ENCODE measurements at places on chromosomes 7 and 10.
A peak's percentile ranks its signal among the peaks of the same experiment; 100 is the strongest.

GRCh38 chr7:41052201-41052600 is 650.7 kb downstream of the INHBA start:
- no peak for DNase-seq

GRCh38 chr10:85545874-85546273 is 820.7 kb downstream of the GRID1 start:
- no peak for DNase-seq

- DNase-seq, result no peak
Observed at GRCh38 chr7:18468795-18469194, 26.8 kb upstream of the HDAC9 start.

DNA sequence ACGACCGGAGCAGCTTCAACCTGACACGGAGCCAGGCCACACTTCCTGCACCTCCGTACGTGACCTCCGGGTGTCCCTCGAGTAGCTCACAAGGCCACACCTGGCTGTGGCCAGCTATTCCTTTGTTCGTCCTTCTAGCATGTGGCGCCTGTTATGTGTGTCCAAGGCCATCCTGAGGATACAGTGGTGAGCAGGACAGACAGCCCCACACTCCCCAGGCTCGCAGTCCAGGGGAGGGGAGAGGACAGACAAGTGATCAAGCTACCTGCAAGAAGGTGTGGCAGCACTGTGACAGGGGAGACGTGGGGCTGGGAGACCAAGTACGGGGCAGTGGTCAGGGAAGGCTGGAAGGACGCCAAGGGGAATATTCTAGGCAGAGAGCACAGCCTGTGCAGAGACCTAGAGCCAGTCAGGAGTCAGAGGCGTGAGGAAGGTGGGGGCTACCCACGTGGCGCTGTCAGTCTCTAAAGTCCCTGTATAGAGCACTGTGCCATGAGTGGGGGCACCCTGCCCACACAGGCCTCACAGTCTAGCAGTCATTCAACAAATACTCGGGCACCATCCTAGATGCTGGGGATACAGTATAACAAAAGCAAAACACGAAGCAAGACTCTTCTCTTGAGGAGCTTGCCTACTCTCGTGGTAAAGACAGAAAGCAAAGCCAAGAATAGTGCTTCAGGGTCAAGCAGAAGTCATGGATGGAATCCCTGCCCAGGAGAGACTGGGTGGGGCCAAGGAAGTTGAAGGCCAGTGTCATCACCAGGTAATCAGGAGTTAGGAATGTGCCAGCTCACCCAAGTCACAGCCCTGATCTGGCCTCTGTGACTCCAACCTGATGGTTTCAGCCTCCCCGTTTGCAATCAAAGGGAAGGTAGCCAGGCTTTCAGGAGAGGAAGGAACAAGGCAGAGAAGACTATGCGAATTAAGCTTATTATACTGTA is 58.6 kb downstream of the PROSER2 start:
- DNase-seq, result peak; percentile 89

DNA sequence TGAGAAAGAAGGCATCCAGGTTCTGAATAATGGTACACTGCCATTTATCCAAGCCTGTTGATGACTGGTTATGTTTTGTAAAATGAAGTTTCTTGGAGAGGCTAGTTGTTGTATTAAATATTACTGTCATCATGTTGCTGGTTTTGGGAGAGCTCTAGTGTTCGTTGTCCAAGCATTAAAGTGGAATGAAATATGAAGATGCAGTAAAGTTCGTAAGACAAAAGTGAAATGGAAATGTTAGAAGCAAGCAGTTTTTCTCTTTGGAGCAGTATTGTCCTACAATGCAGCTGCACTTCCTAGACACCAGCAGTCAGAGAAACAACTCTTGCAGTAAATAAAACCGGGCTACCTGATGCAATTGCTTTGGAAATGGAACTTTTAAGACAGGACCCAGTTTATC is 156.8 kb upstream of the FZD1 start:
- DNase-seq, result no peak

- DNase-seq, result no peak
Observed at GRCh38 chr10:122154545-122155366, 116.3 kb upstream of the BTBD16 start.

GRCh38 chr7:80766724-80767123 is 128.3 kb downstream of the CD36 start:
- DNase-seq, result no peak

GRCh38 chr7:98278936-98279335 is 2.5 kb upstream of the BRI3 start:
- DNase-seq, result no peak

GRCh38 chr10:34176351-34176750 is 638.7 kb downstream of the PARD3 start:
- DNase-seq, result no peak

DNA sequence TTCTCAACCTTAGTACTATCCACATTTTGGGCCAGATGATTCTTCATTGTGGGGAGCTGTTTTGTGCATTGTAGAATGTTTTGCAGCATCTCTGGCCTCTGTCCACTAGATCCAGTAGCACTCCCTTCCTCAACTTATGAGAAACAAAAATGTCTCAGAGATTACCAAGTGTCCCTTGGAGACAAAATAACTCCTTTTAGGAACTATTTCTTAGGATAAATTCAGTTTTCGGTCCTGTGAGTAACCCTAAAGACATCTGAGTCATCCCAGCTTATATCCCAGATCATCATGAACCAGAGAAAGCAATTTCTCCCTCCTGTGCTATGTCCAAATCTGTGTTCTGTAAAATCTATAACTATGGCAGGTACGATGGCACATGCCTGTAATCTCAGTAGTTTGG is 266.6 kb upstream of the PHYHIPL start:
- DNase-seq, result no peak

DNA sequence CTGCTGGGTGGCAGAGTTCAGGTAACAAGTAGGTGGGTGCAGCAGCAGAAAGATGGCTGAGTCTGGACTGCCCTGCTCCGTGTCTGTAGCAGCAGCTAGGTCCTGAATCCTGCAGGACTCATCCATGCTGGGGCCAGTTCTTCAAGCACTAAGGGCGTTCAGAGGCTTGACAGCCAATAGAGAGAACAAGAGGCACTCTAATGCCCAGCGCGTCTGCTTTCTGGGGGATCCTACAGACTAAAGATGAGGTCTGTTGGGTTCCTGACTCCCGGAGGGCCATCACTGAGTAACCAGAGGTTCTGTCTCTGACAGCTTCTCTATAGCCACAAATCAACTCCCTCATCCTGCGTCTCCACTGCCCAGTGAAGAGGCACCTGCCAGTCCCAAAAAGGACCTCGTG is 125.5 kb downstream of the PTPN20 start:
- no peak for DNase-seq

DNA sequence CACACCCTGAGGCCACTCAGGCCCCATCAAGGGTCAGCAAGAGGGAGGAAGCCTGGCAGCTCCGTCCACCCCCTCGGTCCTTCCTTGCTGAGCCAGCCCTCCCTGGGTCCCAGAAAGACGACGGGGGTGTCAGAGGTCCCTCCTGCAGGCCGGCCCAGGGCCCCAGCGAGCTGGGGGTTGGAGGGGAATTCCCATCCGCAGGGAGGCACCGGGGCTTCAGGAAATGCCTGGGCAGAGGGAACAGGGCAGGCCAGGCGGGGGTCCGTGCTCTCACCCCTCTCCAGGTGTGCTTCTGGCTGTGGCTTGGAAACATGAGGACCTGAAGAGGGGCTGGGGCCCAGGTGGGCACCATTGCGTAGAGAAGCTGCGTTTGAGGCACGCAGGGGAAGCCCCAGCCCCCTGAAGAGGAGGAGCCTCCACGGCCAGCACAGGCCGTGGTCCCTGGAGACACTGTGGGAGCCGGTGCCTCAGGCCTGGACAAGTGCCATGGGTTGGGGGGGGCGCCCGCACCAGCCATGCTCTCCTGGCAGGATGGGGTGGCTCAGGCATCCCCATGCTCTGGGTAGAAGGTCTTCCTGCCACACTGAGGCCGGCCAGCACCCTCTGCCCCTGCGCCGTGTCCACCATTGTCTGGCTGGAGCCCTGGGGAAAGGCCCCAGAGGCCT is 66.7 kb downstream of the PDGFA start:
- no peak for DNase-seq

GRCh38 chr7:90188281-90188680 is 23.3 kb upstream of the STEAP2 start:
- no peak for DNase-seq

GRCh38 chr10:30747633-30748032 is 118.1 kb upstream of the LYZL2 start:
- no peak for DNase-seq

DNA sequence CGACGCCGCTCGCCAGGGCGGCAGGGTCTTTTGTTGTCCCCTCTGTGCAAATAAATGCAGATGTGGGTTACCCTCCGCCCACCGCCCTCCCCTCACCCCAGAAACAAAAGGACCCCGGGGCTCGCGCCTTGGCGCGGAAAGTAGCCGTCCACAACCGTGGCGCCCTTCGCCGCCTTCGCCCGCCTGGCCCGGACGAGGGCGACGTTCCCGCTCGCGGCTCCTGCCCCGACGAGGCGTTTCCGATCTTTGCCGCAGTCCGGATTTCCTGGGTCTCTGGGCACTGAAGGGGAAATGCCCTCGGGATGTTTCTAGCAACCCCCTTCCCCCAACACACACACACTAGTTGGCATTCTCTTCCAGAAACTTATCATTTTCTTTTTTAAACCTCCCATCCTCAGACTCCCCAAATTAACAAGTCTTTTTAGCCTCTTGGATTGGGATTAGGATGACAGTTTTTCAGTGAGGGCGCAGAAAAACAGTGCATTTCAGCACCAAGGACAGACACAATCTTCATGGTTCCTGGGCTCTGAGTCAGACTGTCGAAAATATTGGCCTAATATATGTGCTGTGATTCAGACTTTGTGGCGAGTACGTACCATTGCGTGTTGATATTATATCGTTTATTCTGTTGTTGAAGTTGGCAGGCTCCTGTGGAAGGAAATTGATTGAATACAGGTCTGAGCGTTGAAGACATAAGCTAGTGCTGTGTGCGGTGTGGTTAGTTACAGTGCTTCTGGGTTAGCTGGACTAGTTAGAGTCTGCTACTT is 771 bp downstream of the PHYHIPL start:
- peak; percentile 2 for DNase-seq

- no peak for DNase-seq
Observed at GRCh38 chr7:88670536-88670935, 89.0 kb upstream of the ZNF804B start.

GRCh38 chr7:5580714-5581395 is 157.2 kb upstream of the TNRC18 start:
- no peak for DNase-seq

- no peak for DNase-seq
Observed at GRCh38 chr7:48049850-48050249, 14.5 kb downstream of the C7orf57 start.

DNA sequence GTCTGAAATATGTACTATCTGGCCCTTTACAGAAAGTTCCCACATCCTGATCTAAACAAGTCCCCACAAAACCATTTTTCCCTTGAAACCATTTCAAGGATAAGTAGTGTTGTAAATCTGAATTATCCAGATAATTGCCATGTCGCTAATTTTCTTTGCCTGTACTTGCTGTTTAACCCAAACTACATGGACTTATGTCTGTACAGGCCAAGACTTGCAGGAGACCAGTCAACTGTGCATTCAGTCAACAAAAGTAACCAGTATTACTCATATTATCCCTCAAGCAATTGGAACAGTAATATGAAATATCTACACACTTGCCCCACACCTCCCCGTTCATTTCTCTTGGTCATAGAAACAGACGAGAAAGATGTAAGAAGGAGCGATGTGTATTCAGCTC is 347.8 kb upstream of the NFE2L3 start:
- DNase-seq, result peak; percentile 81

GRCh38 chr10:119655566-119656001 is 4.4 kb downstream of the BAG3 start:
- DNase-seq, result no peak

- no peak for DNase-seq
Observed at GRCh38 chr7:25168145-25168544, 43.1 kb upstream of the CYCS start.

DNA sequence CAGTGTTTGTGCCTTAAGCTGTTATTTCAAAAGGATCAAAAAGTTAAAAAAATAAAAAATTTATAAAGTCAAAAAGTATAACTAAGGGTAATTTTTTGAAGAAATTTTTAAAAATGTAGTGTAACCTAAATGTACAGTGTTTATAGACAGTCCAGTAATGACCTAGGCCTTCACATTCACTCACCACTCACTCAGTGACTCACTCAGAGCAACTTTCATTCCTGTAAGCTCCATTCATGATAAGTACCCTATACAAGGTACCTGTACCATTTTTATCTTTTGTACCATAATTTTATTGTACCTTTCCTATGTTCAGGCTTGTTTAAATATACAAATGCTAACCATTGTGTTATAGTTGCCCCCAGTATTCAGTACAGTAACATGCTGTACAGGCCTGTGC is 21.5 kb downstream of the DNAJC9 start:
- DNase-seq, result no peak

DNA sequence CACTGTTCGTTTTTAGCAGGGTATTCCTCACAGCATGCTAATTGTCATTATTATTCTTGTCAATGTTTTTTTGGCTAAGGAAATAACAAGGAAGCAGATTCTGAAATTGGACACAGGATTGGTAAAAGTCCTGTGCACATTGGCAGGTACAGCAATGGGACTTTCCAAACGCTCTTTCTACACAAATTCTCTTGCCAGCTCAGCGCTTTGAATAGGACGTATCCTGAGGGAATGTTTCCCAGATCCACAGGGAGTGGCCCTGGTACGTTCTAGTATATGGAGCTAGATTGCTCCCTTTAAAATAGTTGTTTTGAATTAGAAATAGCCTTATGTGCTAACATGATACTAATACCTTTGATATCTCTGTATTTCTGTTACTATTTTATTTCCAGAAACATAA is 82.8 kb upstream of the GRB10 start:
- no peak for DNase-seq

- DNase-seq, result no peak
Observed at GRCh38 chr7:18639711-18640110, 144.2 kb downstream of the HDAC9 start.

- DNase-seq, result no peak
Observed at GRCh38 chr10:50417486-50417885, 166.2 kb upstream of the ASAH2 start.

DNA sequence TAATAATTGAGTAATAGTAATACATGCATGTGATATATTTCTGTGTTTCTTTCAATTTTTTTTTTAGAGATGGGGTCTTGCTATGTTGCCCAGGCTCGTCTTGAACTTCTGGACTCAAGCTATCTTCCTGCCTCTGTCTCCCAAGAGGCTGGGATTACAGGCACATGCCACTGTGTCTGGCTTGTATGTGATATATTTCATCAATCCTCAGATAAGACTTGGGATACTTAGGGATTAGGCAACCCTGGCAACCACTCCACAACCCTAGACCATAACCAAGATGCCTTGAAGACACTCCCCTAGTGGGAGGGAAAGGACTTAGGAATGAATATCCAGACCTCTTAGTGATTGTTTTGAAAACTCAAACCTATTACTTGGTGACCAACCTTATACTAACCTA is 154.8 kb downstream of the CCDC3 start:
- DNase-seq, result no peak

- DNase-seq, result no peak
Observed at GRCh38 chr7:26854876-26855855, 9.2 kb downstream of the SKAP2 start.

GRCh38 chr7:11701829-11702560 is 130.0 kb downstream of the THSD7A start:
- DNase-seq, result no peak

- no peak for DNase-seq
Observed at GRCh38 chr10:102196893-102197292, 29.2 kb upstream of the ELOVL3 start.

- no peak for DNase-seq
Observed at GRCh38 chr7:136348542-136349192, 371.5 kb upstream of the MTPN start.

GRCh38 chr10:5457741-5458140 is 41.6 kb downstream of the CALML5 start:
- DNase-seq, result no peak
